ENCODE measurements at places on chromosomes 7 and 10.
A peak's percentile ranks its signal among the peaks of the same experiment; 100 is the strongest.

DNA sequence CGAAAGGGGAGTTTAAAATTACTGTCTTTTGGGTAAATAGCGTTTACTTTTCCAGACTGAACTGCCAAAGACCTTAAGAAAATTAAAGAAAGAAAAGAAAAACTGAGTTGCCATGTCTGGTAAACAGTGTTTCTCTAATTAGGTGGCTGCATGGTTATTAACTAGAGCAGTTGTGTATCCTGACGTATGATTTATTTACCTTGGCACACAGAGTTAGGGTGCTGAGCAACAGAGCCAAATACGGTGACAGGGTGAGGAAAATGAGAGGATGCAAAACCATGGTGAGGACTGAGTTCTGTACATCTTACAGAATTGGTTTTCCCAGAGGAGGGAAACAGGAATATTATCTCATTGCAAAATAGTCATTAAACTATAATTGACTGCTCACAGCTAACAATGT is 546.4 kb upstream of the FZD8 start:
- DNase-seq, result no peak

DNA sequence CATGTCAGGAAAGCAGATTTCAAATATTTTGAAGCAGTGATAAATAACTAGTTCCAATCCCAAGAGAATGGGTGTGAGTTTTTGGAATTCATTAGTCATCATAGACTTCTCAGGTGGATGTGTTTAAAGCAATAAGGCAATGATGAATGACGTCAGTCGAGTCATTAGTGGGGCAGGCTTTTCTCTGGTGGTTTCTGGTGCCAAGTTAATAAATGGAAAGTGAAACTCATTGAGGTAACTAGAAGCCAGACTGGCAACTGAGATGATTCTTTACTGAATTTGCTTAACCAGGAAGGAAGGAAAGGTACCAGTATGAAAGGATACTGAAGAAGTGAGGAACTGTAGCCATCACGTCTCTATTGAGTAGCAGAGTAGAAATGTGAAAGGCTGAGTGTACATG is 311.0 kb downstream of the GPAM start:
- DNase-seq, result no peak

- DNase-seq, result no peak
These were observed 319.2 kb upstream of the COBL start for GRCh38 chr7:51635775-51636174.

DNA sequence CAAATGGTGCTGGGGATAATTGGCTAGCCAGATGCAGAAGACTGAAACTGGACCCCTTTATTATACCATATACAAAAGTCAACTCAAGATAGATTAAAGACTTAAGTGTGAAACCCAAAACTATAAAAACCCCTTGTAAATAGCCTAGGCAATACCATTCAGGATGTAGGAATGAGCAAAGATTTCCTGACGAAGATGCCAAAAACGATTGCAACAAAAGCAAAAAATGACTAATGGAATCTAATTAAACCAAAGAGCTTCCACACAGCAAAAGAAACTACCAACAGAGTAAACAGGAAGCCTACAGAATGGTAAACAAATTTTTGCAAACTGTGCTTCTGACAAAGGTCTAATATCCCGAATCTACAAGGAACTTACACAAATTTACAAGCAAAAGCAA is 30.9 kb upstream of the PLXDC2 start:
- DNase-seq, result no peak

GRCh38 chr7:129741743-129742213 is 130.3 kb downstream of the NRF1 start:
- no peak for DNase-seq

DNA sequence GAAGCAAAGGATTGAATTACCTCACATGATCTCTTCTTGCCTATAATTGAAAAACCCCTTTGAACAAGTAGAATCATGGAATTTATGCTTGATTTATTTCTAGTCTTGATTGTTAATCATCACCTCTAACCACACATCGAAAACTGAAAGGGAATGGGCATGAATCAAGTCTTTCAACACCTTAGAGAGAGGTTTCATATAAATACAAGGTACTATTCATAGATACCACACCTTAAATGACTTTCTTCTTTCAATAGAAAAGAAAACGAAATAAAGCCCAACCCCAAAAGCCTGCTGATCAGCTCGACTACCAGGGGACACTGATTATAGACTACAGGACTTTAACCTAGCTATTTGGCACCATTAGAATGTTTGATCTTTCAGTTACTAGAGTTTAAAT is 128.6 kb upstream of the PTPRZ1 start:
- no peak for DNase-seq

DNA sequence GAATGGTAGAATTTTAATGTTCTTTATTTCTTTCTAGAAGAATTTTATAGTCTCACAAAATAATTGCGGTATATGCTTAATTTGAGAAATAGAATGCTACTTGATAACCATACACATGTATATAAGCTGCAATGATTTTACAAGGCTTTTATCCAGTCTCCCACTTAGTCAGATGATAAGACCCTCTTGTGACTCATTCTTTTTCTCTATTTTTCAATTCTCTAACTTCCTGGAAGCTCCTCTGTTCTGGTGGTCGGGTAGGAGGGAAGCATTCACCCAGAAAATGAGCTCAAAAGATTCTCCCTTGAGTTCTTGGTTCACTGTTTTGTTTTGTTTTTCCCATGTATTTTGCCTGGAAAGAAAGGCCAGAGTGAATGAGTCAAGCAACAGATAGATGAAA is 546.6 kb downstream of the INHBA start:
- DNase-seq, result no peak

GRCh38 chr10:70931168-70931815 is 42.9 kb upstream of the PCBD1 start:
- DNase-seq, result no peak

- DNase-seq, result no peak
These were observed 2.8 kb downstream of the COPS6 start for GRCh38 chr7:100091411-100092181.

- DNase-seq, result no peak
These were observed 24.5 kb downstream of the GPR22 start for GRCh38 chr7:107494315-107494751.

- DNase-seq, result peak; percentile 61
These were observed 27.6 kb downstream of the ABCC2 start for GRCh38 chr10:99809931-99810615.

DNA sequence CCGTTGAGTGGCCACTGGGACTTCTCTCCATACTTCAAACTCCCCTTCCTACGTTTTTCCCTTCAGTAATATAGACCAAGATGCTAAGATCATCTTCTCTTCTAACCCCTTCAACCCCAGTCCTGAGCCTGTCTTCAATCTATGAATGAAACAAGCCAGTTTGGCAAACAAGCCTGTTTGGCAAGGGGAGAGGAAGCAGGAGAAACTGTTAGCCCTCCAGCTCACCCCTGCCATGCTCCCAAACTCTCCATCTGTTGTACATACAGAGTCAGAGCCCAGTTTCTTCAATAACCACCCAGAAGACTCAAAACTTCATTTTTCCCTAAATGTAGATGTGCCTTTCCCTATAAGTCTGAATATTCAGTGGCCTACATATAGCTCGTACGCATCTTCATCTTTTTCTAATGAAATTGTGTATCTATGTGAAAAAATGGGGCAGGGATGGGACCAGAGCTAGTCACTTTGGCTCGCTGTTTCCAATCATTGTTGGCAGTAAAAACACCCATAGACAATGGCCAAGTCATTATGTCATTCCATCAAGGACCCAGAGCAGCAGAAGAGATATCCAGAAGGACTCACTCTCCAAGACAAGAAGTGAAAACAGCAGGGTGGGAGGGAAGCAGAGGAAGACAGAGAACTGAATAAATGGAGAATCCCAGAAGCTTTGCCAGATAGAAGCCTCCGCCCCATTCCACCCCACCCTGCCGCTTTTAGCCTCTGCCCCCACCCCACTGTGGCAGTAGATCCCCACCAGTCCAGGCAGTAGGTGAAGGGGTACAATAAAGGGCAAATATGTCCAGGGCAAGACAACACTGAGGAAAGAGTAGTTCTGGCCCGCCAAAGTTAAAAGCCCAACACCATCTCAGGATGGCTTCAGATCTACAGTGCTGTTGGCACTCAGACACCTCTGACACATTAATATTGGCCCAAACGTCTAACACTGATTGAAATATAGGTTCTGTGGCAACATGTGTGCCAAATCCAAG is 87.3 kb downstream of the DOCK4 start:
- no peak for DNase-seq

- no peak for DNase-seq
These were observed 2.8 kb upstream of the UTF1 start for GRCh38 chr10:133227256-133227655.

DNA sequence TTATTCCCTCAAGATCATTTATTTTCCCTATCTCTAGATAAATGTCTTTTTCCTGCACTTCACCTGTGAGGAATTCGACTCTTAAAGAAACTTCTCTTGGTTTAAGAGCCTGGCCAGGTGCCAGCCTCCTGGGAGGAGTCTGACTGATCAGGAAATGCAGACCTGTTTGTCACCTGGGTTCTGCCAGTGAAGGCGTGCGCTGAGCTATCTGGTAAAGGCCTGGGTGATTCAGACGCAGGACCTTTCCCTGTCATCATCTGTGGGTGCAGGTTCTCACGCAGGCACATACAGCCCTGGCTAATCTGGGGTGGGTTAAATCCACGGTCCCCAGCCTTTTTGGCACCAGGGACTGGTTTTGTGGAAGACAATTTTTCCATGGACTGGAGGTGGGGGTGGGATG is 65.3 kb upstream of the AQP1 start:
- no peak for DNase-seq

DNA sequence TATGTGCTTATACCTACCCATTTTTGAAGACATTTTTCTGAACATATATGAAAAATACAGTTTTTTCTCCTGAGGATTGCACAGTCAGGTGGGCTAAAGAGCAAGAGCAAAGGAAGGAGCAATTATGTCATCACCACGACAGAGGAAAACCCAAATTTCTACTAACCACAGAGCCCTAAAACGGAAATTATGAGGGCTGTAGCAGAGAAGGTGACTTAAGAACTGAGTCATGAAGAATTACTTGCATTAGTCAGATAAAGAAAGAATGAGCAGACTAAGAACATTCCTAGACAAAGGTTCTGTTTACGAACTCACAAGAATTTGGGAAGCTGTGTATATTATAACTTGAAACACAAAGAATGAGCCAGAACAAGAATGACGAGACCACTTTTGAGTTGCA is 974.4 kb downstream of the NXPH1 start:
- no peak for DNase-seq

DNA sequence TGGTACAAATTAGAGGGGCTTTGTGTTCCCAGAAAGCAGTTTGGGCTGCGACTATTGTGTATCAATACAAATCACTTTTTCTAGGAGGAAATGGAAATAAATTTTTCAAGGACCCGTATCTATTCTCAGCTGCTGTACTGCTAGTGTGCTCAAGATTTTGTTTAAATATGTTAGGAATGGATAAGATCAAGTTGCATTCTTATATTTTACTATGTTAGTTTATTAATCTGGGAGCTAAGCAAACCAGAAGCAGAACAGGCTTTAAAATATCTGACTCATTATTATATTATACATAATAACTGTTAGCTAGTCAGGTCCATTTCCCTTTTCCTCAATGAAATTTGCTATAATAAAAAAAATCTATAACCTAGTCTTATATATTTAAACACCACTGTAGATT is 11.1 kb upstream of the GLCCI1 start:
- no peak for DNase-seq

GRCh38 chr10:23055424-23056185 is 39.8 kb upstream of the MSRB2 start:
- DNase-seq, result no peak

GRCh38 chr10:102615361-102615760 is 28.9 kb upstream of the TRIM8 start:
- DNase-seq, result no peak

DNA sequence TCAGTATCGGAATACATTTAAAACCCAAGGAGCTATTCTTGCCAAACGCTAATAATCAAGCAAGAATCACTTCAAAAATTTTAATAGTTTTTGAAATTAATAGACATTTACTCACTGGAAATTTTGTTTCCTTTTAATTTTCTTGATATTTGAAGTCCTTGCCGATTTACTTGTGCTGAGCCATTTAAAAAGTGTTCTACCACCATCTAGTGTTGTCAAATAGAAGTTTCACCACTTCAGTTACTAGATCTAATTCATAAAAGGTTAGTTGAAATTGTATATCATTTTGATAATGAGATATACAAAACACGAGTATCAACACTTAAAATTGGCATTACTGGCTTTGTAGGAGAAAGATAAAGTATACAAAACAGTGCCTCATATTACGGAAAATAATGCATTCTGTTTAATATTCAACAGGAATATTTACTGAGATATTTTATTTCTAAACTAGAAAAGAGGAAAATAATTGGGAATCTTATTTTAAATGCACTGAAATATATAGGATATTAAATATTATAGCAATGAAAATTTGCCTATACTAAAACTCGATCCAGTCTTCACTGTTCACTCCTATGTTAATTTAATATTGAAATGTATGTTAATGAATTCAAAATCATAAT is 664.8 kb upstream of the SEMA3D start:
- DNase-seq, result peak; percentile 76

GRCh38 chr10:112407696-112408095 is 33.8 kb downstream of the ACSL5 start:
- no peak for DNase-seq

DNA sequence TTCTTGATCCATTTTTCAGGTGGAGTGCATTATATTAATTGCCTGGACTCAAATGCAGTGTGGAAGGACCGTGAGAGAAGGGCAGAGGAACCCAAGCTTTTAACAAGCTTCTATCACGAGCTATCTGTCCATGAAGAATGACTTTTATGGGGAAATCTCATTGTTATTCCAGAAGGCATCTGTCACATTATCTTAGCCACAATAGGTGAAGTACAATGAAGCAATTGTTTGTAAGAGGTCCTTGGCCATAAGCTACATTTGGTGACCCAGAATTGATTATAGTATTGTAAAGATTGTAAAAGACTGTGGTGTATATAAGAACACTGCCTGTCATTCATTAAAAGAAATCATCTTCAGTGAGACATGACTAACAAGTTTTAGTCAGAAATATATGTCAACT is 58.6 kb upstream of the RELN start:
- no peak for DNase-seq

GRCh38 chr10:62023329-62023728 is 121.8 kb downstream of the ARID5B start:
- DNase-seq, result no peak

- DNase-seq, result no peak
These were observed 6.3 kb upstream of the PILRB start for GRCh38 chr7:100351657-100352058.

GRCh38 chr7:51251290-51251689 is 65.3 kb downstream of the COBL start:
- no peak for DNase-seq

- DNase-seq, result no peak
These were observed 66.8 kb downstream of the NRP1 start for GRCh38 chr10:33267708-33268107.

GRCh38 chr7:28088901-28089714 is 91.5 kb downstream of the JAZF1 start:
- no peak for DNase-seq

All from fibroblast of the conjunctiva (primary cell).